ENCODE measurements at places on chromosomes 5 and 9.

DNA sequence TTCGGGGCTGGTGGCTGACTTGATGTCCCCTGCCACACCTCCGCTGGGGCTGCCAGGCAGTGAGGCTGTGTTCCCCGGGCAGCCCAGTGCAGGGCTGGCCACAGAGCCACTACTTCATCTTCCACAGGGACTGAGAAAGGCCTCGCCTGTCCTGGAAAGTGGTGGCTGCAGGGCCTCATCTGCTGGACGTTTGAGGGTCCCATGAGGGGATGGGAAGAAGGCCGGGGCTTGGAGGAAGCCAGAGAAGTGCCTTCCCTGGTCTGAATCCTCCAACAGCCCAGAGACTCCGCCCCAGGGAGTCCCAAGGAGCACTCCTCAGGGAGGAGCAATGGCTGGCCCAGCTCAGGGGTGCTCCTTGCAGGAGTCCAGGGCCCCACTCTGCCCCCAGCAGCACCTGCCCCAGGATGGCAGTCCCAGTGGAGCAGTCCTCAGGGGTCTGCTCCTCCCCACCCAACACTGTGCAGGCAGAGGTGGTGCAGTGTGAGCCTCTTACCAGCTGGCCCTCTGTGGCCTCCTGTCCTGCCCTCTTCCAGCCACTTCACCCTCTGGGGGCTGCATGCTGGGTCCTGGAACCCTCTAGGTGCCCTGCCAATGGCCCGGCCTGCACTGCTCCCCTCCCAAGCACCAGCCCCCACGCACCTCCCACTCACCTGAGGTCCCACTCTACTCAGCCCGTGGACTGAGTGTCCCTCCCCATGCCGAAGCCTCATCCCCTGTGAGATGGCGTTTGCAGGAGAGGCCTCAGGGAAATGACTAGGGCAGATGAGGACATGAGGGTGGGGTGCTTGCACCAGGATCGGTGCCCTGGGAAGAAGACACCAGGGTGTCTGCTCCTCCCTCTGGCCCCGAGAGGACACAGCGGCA is 47.3 kb upstream of the COL5A1 start:
- DNase-seq: no peak

GRCh38 chr5:160260006-160260775 is 30.9 kb downstream of the FABP6 start:
- no peak for DNase-seq

DNA sequence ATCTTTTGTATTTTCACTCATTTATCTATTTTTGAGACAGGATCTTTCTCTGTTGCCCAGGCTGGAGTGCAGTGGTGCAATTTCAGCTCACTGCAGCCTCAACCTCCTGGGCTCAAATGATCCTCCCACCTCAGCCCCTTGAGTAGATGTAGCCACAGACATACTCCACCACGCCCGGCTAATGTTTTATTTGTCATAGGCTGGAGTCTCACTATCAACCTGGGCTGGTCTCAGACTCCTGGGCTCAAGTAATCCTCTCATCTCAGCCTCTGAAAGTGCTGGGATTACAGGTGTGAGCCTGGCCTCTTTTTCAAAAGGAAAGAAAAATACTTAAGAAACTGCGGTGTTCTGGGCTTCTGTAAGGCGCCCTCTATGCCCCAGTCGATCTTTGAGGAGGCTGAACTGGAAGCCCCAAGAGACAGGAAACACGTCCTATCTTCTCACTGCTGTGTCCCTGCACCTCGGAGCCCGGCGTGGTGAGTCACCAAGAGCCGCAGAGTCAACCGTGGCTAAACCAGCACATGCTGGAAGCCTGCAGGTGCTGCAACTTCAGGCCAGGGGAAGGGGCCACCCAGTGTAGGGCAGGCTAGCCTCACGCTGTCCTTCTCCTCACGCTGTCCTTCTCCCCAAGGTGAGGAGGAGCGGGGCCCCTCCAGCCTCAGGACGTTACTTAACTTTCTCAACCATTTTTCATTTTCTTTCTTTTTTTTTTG is 15.2 kb upstream of the LHX3 start:
- no peak for DNase-seq

DNA sequence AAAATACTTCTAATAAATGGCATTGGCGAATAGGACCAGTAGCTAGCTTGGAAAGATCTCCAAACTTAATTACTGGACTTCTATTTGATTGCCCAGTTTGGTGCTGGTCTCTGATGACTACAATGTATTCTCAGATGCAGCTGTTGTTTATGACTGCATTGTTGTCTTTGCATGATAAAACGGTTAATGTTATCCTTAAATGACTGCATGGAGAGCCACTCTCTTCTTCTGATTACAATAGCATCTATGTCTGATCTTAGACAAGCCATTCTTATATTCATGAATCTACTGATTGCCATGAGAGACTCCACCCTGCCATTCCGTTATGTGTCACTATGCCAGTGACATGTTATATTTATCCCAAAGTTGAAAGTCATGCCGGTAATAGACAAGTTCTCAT is 42.9 kb upstream of the ERBIN start:
- no peak for DNase-seq

GRCh38 chr9:76626141-76626540 is 138.1 kb upstream of the PCA3 start:
- DNase-seq: no peak

- peak; percentile 70 for DNase-seq
Measured at GRCh38 chr9:74773886-74774479, 113.7 kb downstream of the TRPM6 start.

DNA sequence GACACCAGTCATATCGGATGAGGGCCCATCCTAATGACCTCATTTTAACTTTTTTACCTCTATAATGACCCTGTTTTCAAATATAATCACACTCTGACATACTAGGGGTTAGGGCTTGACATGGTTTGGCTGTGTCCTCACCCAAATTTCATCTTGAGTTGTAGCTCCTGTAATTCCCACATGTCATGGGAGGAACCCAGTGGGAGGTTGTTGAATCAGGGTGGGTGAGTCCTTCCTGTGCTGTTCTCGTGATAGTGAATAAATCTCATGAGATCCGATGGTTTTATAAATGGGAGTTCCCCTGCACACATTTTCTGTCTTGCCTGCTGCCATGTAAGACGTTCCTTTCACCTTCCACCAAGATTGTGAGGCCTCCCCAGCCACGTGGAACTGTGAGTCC is 71.8 kb downstream of the THBS4 start:
- no peak for DNase-seq

- DNase-seq: no peak
Measured at GRCh38 chr9:108056084-108056804, 566.7 kb upstream of the KLF4 start.

DNA sequence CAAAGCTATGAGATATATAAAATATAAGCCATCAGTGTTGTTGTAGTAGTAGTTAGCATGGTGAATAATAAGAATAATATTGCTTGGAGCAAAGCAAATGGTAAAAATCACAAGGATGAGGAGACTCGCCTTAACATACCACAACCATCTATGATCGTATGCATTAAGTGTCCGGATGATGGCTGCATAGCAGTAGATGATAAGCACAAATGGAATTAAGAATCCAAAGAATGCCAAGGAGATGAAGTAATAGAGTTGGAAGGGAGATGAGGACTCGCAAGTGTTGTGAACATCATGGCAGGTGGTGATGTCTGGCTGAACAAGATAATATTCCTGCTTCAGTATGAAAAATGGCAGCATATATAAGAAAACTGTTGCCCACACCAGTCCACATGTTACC is 5.5 kb downstream of the F2RL2 start:
- DNase-seq: no peak

DNA sequence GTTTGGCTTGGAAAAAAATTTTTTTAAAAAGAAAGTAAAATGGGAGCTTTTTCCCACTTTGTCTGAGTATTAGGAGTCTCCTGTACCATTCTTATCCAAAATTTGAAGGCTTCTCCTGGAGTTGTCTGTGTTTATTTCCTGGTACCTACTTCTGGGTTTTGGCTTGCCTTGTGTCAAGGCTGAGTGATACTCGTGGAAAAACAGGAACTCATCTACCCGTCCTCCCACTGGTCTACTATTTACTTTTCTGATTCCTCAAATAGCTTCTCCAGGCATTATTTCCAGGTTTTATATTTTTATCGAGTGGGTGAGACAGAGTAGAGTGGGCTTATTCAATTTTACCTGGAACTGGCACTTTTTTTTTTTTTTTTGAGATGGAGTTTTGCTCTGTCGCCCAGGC is 99.4 kb downstream of the RMI1 start:
- no peak for DNase-seq

DNA sequence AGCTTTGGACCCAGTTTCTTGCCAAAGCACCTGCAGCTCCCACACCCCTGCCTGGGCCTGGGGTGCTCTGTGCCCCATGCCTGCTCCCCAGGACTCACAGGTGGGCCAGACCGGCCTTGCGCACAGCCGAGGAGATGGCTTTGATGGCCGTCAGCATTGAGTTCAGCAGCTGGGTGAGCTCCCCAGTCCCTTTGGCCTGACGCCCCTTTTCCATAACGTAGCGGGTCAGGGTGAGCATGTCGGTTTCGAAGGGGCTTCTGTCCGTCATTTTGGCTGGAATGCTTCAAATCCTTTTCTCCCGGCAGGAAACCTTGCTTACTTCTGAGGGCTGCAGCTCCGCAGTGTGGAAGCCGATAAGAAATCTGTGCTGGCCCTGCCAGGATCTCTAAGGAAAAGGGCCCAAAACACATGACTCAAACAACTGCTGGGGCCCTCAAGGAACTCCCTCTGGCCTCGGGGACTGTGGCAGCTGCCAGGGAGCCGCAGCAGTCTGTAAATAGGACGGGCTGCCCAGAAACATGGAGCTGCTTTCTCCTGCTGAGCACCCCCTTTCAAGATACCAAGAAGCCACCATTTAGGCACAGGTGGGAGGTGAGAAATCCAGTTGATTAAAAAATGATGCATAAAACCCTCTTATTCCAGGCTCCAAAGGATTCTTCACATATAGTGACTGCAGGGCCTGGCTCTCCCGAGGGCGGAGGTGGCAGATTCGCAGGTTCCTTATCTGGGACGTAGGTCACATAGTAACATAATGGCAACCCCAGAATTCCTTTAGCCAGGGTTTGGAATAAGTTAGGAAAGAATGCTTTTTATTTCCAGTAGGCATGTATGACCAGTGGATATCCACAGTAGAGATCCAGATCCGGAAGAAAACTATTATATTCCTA is at the start of gene FBP2:
Gene FBP2, minus strand, starts transcription at position 366 of the 887 bp plus-strand sequence. Its CDS starts 98 bp downstream, at position 268.
- DNase-seq: no peak

- DNase-seq: no peak
Measured at GRCh38 chr5:80140496-80140895, 105.3 kb downstream of the THBS4 start.

DNA sequence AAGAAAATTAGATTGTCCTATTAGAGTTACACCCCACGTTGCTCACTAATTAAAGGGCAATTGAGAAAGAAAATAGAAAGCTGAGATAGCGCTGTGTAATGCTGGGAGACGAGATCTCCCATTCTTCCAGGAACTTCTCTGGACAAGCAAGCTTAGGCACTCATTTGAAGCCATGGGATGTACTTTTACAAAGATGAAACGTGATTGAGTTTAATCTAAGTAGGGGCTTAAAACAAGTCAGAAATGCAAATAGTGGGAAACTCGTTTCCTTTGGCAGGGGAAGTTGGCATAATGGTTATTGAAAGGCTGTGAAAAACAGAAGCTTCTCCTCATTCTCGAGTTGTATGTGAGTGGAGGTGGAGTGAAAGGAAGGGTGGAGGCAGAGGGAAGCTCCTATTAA is 3.7 kb downstream of the PRDM6 start:
- DNase-seq: no peak

DNA sequence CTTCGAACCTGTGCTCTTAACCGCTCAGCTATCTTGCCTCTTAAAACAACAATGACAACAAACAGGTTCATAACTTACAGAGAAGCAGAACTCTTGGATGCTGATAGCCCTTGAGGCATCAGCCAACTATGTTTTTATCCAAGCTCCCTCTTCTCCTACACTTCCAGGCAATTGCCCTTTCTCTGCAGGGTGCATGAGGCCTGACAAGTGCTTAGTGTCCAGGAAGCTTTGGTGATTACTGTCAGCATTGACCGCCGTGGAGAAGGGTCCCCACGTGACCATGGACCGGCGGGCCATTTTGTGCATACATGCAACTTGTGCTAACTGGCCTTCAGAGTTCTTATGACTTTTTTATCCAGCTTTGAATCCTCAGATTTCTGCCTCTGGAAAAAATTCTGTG is 71.2 kb downstream of the ADCY2 start:
- no peak for DNase-seq

DNA sequence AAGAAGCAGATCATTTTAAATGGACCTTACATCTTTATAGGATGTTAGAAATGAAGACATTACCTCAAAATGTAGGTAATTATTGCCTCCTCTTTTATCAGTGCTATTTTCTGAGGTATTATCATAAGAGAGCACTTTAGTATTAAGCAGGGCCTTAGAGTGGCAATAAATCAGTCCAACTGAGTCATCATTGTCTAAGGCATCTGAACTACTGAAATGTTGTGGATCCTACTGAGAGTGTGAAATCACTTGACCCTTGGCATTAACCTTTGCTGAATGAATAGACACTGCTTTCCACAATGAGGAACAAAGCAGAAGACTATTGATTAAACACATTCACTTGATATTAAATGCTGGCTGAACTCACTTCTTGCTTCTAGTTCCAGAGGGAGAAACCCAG is 224.6 kb upstream of the ARRDC3 start:
- no peak for DNase-seq

GRCh38 chr5:83172655-83173054 is 95.3 kb downstream of the XRCC4 start:
- DNase-seq: no peak

DNA sequence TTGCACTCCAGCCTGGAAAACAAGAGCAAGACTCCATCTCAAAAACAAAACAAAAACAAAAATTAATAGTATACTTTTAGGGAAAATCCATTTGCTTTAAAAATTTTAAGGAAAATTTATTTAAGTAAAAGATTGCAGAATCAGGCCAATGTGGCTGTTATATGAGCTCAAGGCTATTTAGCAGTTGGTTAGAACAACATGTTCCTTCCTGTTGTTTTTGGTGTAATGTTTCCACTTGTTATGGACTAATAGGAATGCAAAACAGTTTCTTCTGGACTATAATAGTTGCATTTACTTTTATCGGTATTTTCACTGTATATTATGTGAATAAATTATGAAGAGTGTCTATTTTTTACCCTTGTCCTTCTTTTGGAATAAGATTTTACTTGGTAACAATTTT is 3.0 kb upstream of the CDC42SE2 start:
- DNase-seq: no peak

DNA sequence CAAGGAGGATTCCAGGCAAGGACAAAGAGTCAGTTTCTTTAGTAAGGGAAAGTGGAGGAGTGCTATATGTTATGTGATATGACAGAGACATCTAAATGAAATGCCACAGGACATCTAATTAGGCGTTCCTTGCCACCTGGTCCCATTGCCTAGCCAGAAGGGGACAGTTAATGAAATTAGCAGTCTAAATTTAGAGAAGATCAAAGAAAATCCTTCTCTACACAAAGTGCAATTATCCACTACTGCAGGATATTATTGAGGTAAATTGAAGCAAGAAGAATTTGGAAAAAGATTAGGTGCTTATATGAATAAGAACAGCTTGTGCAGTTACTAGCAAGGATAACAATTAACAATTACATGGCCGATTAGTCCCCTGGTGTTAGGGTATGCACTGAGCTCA is 495.3 kb upstream of the NMUR2 start:
- no peak for DNase-seq

GRCh38 chr9:36008774-36009300 is 27.9 kb upstream of the RECK start:
- DNase-seq: peak; percentile 24
